ENCODE measurements at places on chromosomes 11 and 22. TPM values are rescaled to one million over a fixed set of nuclear protein-coding genes. Genes with fewer than 3 reads are reported as not detected.

Gene GAL3ST1
- 0.27 TPM for total RNA-seq

Gene CRYBB3
- not detected for total RNA-seq

Gene CDC42EP2
- 0.18 TPM for total RNA-seq

Gene KRTAP5-8
- 0.20 TPM for total RNA-seq

Gene MRGPRX3
- not detected for total RNA-seq

Gene FGF4
- not detected for total RNA-seq

Gene RAG1
- 0.10 TPM for total RNA-seq

- DNase-seq: no peak
Observed at GRCh38 chr11:131288521-131289091, 81.8 kb upstream of the NTM start.

DNA sequence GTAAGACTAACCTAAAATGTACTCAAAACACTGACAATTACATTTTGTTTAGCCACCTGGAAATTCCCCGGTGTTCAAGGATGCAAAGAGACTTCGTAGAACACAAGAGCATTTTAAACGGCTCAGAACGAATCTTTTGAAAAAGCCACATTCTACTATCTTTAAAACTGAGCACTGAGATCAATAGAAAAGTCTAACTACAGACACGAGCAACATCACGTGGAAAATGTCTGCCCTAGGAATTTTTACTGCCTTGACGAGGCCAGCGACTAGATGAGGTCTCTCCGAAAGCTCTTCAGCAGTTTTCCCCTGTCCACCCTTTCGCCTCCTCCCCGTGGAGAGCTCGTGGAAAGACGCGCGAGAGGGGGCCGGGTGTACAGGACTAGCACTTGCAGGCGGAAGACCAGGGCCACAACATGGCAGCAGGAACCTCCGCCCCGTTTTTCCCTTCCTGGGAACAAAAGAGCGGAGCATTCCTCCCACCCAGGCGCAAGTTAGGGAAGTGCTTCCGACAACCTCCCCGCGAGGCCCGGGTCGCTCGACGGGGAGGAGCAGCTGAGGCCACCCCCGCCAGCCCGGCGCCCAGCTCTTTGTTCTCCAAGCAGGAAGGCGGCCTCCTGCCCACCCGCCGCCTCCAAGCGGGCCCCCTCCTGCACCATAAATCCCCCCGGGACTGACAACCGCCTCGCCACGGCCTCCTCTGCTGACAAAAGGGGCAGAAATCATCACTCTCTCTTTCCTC is 1.1 kb downstream of the EIF4G2 start:
- peak; percentile 54 for DNase-seq

- DNase-seq: no peak
Observed at GRCh38 chr11:26134481-26135355, 197.2 kb upstream of the ANO3 start.

DNA sequence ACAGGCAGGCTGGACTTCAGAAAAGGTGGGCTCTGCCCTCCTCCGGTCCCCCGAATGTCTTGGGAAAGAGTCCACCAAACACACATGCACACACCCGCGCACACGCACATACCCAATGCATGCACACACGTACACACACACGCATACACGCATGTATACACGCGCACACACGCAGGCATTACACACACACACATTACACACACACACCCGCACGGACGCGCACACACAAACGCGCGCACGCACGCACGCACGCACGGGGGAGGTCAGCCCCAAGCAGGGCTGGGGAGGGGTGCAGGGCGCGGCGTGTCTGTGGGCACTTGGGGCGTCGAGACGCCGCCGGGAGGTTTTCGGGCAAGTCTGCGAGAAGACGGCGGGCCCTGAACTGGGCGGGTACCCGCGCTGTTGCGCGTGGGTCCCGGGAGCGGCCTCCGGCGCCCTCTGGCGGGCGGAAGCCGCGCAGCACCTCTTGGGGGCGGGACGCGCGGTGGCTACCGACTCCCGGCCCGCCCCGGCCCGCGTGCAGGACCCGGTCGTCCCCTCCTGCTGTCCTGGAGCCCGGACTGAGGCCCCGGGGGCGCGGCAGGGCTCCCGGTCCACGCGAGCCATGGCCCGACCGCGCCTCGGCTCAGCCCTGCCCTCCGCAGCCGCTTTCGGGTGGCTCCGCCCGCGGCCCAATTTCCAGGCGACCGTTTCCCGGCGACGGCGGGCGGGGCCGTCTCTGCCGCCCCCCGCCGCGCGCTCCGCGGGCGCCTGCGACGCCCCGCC is 3.6 kb downstream of the SEPTIN5 start:
- peak; percentile 85 for DNase-seq

- no peak for DNase-seq
Observed at GRCh38 chr11:1763336-1763795, 361 bp downstream of the CTSD start.

GRCh38 chr11:72081821-72082453 is 1.3 kb downstream of the LRRC51 start:
- DNase-seq: no peak

GRCh38 chr11:95715777-95716241 is 73.8 kb downstream of the FAM76B start:
- DNase-seq: peak; percentile 39

- DNase-seq: no peak
Observed at GRCh38 chr11:64605244-64605560, 14.2 kb downstream of the SLC22A12 start.

GRCh38 chr11:73219396-73220285 is 1.6 kb downstream of the P2RY2 start:
- no peak for DNase-seq

GRCh38 chr11:131664816-131665215 is 294.4 kb downstream of the NTM start:
- DNase-seq: no peak

DNA sequence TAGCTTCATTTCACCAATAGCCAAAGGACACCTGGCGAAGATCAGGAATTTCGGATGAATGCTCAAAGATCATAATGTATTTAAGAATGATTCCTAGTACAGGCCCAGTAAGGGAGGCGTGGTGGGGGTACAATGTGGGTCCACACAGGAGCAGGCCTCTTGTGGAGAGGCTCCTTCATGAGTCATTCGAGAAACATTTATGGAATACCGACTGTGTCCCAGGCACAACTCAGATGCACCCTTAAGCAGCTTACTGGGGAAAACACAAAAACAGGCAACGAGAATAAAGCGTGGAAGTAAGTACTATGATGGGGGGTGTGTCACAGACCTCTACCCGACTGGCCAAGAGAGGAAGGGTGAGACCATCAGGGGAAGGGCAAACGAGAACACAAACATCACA is 44.5 kb downstream of the SMCO4 start:
- DNase-seq: no peak

DNA sequence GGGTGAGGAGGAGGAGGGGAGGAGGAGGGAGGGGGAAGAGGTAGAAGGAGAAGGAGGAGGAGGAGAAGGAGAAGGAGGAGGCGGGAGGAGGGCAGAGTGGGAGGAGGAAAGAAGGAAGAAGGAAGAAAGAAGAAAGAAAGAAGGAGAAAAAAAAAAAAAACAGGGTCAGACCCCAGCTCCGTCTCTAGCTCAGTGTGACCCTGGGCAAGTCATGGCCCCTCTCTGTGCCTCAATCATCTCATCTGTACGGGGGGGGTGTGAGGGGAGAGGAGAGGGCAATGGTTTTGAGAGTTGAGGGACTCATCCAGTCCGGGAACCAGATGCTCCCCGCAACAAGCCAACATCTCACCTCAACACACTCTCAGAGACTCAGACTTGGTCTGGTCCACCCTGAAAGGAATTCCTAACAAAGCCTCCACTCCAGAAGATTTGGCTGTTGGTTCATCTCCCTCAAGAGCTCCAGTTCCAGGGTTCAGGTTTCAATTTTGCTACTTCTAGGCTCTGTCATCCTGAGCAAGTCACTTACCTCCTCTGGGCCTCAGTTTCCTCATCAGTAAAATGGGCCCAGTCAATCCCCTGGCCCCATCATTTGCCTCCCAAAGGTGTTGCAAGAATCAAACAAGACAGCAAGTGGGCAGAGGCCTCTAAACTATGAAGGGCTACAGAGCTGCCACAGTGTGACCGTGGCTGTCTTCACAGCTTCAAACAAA is 7.7 kb downstream of the CARD10 start:
- DNase-seq: no peak

- no peak for DNase-seq
Observed at GRCh38 chr11:45096636-45097035, 49.8 kb upstream of the PRDM11 start.

- no peak for DNase-seq
Observed at GRCh38 chr11:101049123-101049522, 80.5 kb downstream of the PGR start.

DNA sequence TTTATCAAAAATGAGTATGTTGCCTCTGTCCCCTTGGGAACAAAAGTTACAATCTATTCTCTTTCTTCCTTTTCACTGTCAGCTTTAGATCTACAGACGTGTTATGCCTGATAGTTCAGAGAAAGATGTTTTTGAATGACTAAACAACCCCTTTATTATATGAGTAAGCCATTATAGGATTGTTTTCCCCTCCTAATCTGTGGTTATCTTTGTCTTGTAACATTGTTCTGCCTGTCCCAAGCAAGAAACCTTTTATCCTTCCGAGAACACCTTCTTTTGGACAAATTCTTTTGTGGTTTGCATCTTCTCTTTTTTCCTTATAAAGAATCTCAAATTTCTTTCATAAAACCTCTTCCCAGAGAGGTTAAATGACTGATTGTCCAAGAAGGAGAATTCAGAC is 208.4 kb downstream of the DDX10 start:
- no peak for DNase-seq

- no peak for DNase-seq
Observed at GRCh38 chr11:475941-476340, 25.9 kb downstream of the PTDSS2 start.

DNA sequence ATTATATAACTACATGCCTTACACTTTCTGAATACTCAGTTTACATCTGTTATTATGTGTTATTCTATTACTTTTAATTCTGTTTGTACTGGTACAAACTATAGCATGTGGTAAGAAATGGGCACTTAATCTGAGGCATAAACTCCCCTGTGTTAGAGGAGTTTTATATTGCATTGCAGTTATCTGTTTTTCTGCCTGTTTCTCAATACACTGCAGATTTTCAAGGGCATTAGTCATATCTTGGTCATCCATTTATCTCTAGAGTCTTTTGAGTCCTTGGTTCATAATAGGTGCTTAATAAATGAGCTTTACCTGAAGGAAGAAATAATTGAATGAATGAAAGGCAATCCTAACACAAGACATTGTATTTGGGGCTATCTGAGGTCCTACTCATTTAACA is 182.9 kb upstream of the CTSC start:
- no peak for DNase-seq

GRCh38 chr22:17436382-17436980 is 67.2 kb downstream of the CECR2 start:
- DNase-seq: no peak

GRCh38 chr22:22318723-22319465 is 74.3 kb downstream of the VPREB1 start:
- no peak for DNase-seq

- DNase-seq: no peak
Observed at GRCh38 chr11:84381666-84382065, 1095.5 kb upstream of the CCDC90B start.

DNA sequence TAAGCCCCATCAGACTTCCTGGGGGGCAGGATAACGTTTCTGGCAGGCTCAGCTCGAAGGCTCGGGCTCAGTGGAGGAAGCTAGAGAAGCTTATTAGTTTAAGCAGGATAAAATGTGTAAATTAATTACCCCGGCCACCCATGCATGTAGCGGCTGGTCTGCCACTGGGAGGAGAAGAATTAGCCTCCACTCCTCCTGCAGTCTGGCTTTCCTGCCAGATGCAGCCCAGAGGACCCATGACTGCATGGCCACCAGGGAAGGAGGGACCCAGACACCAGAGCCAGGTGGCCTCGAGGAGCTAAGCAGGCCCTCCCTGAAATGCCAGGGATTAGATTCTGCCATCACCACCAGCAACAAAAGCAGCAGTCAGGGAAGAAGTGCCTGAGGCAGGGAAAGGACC is 32.3 kb downstream of the TRIM29 start:
- no peak for DNase-seq

DNA sequence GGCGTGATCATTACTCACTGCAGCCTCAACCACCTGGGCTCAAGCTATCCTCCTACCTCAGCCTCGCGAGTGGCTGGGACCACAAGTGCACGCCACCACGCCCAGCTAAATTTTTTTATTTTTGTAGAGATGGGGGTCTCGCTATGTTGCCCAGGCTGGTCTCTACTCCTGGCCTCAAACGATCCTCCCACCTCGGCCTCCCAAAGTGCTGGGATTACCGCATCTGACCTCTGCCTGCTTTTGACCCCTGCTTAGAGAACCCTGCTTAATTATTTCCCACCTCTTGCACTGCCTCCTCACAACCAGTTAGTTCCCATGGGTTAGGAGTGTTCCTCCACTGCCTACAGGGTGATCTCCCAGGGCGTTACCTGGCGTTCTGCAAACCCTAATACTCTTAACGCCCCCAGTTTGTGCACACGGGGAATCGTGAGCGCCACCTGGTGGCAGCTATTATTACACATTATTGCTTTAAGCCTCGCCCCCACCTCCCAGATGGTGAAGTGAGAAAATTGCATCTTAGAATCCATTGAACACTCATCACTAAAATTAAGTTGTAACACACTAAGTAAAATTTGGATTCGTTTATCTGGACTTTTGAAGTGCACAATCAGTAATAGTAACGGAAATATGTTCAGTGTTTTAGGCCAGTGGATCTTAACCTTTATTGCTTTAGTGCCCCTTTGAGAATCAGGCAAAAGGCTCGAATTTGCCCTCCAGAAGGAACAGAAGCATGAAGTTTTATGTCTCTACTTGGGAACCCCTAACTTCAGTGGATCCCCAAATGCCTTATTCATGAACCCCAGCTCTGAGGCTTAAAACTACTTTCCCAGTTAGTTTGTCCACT is 61.4 kb upstream of the ASPHD2 start:
- DNase-seq: peak; percentile 25

DNA sequence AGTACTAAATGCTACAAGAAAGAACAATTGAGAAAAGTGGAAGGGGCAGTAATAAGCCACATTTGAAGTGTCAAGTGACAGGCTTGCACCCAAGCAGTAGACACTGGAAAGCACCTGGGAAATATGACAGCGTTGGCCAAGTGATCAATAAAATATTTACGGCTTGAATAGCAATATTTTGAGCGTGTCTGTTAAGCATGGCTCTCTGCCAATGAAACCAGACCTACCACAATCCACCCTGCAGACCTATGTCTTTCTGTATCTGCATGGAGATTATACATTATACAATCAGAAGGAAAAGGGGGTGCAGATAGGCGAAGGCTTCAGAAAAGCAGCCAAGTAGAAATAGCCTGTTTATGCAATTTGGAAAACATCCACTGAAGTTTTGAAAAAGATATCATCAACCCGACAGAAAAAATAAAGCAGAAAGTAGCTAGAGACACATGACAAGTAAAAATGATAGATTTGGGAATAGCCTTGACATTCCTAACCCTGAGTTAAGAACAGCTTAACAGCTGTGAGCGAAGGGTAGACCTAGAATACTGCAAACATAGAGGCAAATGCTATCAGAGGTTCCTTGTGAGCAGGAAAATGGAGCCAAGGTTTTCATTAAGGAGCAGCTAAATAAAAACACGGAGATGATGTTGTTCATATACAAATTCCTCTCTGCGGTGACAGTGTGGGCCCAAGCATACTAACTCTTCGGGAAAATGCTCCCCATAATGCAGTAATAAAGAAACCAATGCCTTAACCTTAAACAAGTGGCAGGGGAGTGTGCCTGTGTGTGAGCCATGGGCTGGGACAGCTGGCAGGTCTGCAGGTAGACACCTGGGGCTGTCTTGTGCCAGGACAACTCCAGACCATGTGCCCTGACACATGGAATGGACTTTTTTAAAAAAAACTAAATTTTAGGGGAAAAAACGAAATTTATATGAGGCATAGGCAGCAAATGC is 71.3 kb downstream of the ETS1 start:
- DNase-seq: no peak
